ENCODE measurements at places on chromosomes 3 and 15. TPM values are rescaled to one million over a fixed set of nuclear protein-coding genes. Genes with fewer than 3 reads are reported as not detected.

Gene CCDC32
- 15.5 TPM for total RNA-seq

Gene TMEM207
- not detected for total RNA-seq

Gene CCDC39
- total RNA-seq = not detected

Gene OCA2
- total RNA-seq = 0.32 TPM

Gene HCN4
- 0.37 TPM for total RNA-seq

Gene EPHB1
- not detected for total RNA-seq

Gene BLM
- total RNA-seq = 11.9 TPM

Gene CXCR6
- not detected for total RNA-seq

Gene GPR27
- 2.5 TPM for total RNA-seq

Gene DHFR2
- 2.8 TPM for total RNA-seq

Gene TRPM1
- not detected for total RNA-seq

Gene FYCO1
- 5.0 TPM for total RNA-seq

Gene GAP43
- 0.09 TPM for total RNA-seq

Gene ATP13A5
- total RNA-seq = not detected

Gene KCTD6
- total RNA-seq = 8.6 TPM

Gene SKOR1
- 0.07 TPM for total RNA-seq

Gene MRAS
- 7.1 TPM for total RNA-seq

Gene FGD5
- total RNA-seq = 0.06 TPM

Gene CLDN18
- not detected for total RNA-seq

Gene MYH15
- total RNA-seq = 0.15 TPM

Gene AMIGO3
- 1.1 TPM for total RNA-seq

Gene RASGRP1
- total RNA-seq = 0.58 TPM

Gene P2RY1
- total RNA-seq = 0.47 TPM

Gene GOLGA8N
- 1.7 TPM for total RNA-seq

Gene TF
- total RNA-seq = 3.9 TPM

Gene RPS17
- total RNA-seq = 3,980 TPM

Gene STRC
- total RNA-seq = 0.05 TPM

Gene GOLGA8H
- 1.6 TPM for total RNA-seq

Gene SNURF
- 10.4 TPM for total RNA-seq

Gene ABI3BP
- total RNA-seq = 0.91 TPM

Gene PP2D1
- not detected for total RNA-seq

Gene GP5
- not detected for total RNA-seq

Gene RBPMS2
- total RNA-seq = 6.1 TPM

Gene GXYLT2
- 2.1 TPM for total RNA-seq

Gene TEX55
- not detected for total RNA-seq

Gene CPN2
- not detected for total RNA-seq

Gene SERPINI2
- not detected for total RNA-seq

Gene XXYLT1
- 12.9 TPM for total RNA-seq

Gene PHLDB2
- 32.5 TPM for total RNA-seq

Gene ARGFX
- not detected for total RNA-seq

Gene PODXL2
- 10.9 TPM for total RNA-seq

Gene SCAANT1
- total RNA-seq = not detected

Gene CCR9
- total RNA-seq = not detected

Gene LOXL1
- 0.67 TPM for total RNA-seq

Gene CD80
- not detected for total RNA-seq

Gene AGBL1
- not detected for total RNA-seq

Gene EIF2B5
- total RNA-seq = 30.0 TPM

Gene STARD5
- total RNA-seq = 2.1 TPM

Gene LRRC34
- not detected for total RNA-seq
